ENCODE measurements at places on chromosomes 2 and 18. TPM values are rescaled to one million over a fixed set of nuclear protein-coding genes. Genes with fewer than 3 reads are reported as not detected.

Gene FLACC1
- total RNA-seq = 1.3 TPM

- no peak for DNase-seq
Measured at GRCh38 chr2:65580824-65581223, 148.4 kb upstream of the SPRED2 start.

Gene IFIH1
- 2.6 TPM for total RNA-seq

- DNase-seq = no peak
Measured at GRCh38 chr2:101076581-101076980, 74.5 kb downstream of the RPL31 start.

GRCh38 chr2:160062292-160063005, at the start of gene PLA2R1:
TSS of gene PLA2R1 (minus strand) at chr2:160062615. CDS start at chr2:160062403, 212 bp downstream.
- peak; percentile 39 for DNase-seq

DNA sequence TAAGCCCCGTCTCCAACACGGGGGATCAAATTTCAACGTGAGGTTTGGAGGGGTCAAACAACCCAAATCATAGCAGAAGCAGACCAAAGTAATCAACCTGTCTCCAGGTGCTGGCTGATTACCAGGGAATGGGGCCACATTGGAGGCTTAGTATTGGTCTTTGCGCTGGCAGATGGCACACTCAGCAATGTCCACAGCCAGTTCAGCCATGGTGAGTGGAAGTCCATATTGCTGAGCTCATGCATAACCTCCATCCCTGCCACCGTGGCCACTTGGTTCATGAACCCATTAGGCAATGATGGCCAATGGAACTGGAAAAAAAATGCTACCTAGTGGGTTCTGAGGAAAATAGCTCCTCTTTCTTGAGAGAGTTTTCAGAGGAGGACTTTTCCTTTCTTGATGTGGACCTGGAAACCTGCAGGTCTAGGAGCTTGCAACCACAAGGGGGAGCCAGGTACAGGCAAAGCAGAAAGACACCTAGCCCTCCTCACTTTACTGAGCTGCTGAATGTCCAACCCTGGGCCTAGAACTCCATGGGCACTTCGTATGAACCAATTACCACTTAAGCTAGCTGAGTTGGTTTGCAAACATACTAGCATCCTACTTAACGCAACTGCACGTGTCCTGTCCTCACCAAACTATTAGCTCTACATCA, 128.0 kb upstream of the GYPC start:
- DNase-seq = peak; percentile 3

Gene CERKL
- total RNA-seq = 0.17 TPM

Gene PDE11A
- not detected for total RNA-seq

DNA sequence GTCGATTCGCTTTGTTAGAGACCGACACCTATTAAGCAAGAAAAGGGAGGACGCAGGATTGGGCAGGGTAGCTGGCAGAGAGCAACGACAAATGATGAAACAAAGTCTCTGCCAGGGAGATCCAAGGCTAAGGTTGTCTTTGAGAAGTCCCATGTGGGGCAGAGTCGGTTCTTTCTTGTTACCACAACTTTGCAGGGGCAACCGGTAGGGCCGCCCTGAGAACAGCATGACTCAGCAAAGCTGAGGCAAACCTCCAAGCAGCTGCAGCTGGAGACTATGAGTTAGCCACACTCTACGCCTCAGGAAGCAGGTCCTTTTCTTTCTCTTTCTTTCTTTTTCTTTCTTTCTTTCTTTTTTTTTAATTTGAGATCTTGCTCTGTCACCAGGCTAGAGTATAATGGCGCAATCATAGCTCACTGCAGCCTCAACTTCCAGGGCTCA, 452.3 kb upstream of the ID2 start:
- DNase-seq = peak; percentile 87

DNA sequence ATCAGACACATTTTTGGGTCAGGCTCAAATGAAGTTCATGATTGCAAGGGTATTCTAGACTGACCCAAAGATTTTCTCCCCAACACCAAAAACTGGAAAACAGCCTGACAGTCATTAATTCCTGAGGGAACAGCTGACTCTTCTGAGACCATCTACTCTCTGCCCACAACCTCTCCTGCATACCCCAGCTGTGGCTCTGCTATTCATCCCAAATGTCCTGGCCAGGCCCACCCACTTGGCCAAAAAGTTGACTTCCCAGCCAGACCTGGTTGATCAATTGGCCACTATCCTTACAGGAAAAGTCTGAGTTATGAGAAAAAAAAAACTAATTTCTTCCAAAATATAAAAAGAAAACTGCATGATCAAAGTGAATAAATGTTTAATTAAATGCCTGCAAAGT, 103.8 kb upstream of the ST3GAL5 start:
- DNase-seq = no peak

Gene TMEM182
- 4.0 TPM for total RNA-seq

Gene LRP1B
- 0.11 TPM for total RNA-seq

Gene IL1R1
- total RNA-seq = 39.0 TPM

DNA sequence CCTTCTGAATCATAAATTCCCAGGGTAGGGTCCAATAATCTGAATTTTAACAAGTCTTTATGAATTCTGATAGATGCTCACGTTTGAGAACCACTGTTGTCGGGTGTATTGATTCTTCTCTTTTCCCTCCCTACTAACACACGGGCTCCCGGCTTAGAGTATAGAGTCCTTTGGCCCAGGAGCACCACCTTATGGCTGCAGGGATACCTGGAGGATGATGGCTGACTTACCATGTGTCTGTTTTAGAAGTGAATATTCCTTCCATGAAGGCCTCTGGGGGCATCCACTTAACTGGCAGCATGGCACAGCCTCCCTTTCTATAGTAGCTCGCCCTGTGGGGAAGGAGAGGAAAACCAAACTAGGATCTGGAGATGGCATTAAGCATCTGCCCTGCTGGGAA, 91.7 kb downstream of the CLIP4 start:
- no peak for DNase-seq

DNA sequence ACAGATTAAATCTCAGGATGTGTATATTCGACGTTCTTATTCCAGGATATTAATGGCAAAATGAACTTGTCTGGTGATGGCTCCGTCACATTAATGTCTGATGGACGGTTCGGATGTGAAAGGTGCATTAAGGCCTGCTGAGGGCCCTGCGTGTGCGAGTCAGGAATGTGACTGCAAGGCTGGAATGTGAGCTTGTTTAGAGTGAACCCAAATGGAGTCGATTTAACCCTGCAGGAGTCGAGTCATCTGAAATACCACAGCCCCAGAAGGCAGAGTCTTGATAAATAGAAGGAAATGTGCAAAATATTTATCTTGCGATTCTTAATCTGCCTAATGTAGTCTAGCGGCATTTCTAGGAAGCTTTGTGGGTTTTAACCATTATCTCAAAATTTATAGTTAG, 44.3 kb downstream of the RDH14 start:
- DNase-seq = peak; percentile 10

Gene MYCN
- not detected for total RNA-seq

Gene FHL2
- total RNA-seq = 246 TPM

- no peak for DNase-seq
Measured at GRCh38 chr2:190941571-190941970, 61.0 kb downstream of the GLS start.

DNA sequence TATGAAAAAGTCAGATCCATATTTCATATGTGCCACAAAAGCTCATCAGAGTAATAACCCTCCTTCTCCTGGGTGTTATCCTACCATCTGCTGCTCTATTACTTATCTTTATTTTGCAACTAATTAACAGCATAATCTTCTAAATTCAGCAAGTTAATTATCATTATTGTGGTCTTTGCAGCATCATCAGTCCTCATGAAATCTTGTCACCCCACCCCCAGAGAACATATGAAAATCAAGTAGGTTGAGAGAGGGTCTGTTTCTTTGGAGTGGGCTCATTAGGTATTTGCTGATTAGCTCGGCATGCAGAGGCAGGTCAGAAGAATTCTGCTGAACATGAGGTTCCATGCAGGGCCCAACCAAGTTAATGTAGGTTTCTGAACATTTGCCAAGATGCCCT, 64.8 kb downstream of the ATF2 start:
- DNase-seq = no peak

Gene COL4A4
- not detected for total RNA-seq

DNA sequence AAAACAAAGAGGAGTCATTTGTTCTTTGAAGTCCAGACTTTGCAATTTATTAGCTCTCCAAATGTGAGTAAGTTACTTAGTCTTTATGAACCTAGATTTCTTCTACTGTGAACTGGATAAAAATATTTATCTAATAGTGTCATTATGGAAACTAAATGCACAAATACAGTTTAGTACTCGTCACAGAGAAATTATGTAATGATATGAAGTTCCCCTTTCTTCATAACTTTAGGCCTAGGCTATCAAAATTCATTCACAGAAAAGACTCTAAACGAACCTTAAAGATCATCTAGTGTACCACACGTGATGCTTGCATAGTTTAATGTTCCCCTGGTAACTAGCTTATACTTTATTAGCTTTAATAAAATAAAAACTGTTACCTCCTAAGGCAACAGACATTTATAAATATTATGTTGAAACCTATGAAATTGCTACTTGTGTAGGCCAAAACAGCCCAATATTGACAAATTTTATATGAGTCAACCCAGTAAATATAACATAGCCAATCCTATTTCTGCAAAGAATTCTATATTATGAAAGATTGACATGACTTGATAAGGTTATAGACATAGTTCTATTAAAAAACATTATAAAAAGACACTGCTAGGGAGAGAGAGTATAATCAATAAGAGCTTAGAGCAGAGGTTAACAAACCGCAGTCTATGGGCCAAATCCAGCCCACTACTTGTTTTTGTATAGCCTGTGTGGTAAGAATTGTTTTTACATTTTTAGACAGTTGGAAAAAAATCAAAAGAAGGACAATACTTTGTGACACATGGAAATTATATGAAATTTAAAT, 44.9 kb upstream of the ITPRID2 start:
- no peak for DNase-seq

- no peak for DNase-seq
Measured at GRCh38 chr18:22168360-22168921, 948 bp upstream of the GATA6 start.

Measured in LHCN-M2 (cell line).